ENCODE measurements at places on chromosomes 12 and 14.
A peak's percentile ranks its signal among the peaks of the same experiment; 100 is the strongest.

- DNase-seq = no peak
Observed at GRCh38 chr12:70962226-70962794, 41.8 kb upstream of the PTPRR start.

- DNase-seq = no peak
Observed at GRCh38 chr12:128840862-128841468, 12.3 kb upstream of the GLT1D1 start.

GRCh38 chr14:24952851-24953666 lies 96.9 kb downstream of the STXBP6 start:
- DNase-seq = peak; percentile 4

DNA sequence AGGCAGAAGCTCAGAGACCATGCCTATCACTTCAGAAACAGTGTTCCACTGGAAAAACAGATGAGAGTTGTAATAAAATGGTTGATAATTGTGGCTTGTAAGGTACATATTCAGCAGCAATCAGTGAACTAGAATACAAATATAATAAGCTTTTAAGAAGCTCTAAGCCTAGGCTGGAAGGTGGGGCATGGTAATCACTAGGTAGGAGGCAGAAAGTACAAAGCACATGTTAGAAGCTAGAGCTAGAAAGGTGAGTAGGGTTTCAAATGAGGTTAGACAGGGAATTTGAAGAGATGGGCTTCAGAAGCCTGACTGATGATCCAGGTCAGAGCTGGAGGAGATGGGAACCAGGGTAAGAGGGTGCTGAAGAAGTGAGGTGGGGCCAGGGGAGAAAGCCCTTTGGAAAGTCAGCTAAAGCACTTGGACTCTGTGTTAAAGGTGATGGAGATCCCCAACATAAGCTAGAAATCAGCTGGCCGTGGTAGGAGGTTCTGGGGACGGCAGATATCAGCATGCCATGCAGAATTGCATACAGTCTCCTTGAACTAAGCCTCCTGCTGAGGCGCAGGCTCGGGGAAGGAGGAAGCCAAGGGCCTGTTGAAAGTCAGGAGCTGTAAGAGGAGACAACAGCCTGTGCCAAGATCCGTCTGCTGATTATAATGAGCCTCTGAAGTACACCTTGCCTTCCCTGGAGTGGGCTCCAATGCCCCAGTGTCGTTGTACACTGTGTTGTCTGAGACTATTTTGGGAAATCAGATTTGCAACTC lies 659.4 kb downstream of the BCL11B start:
- DNase-seq = no peak
